ENCODE measurements at places on chromosomes 1 and 21.

- no peak for DNase-seq
Measured at GRCh38 chr1:212518188-212519054, 85.7 kb downstream of the NENF start.

DNA sequence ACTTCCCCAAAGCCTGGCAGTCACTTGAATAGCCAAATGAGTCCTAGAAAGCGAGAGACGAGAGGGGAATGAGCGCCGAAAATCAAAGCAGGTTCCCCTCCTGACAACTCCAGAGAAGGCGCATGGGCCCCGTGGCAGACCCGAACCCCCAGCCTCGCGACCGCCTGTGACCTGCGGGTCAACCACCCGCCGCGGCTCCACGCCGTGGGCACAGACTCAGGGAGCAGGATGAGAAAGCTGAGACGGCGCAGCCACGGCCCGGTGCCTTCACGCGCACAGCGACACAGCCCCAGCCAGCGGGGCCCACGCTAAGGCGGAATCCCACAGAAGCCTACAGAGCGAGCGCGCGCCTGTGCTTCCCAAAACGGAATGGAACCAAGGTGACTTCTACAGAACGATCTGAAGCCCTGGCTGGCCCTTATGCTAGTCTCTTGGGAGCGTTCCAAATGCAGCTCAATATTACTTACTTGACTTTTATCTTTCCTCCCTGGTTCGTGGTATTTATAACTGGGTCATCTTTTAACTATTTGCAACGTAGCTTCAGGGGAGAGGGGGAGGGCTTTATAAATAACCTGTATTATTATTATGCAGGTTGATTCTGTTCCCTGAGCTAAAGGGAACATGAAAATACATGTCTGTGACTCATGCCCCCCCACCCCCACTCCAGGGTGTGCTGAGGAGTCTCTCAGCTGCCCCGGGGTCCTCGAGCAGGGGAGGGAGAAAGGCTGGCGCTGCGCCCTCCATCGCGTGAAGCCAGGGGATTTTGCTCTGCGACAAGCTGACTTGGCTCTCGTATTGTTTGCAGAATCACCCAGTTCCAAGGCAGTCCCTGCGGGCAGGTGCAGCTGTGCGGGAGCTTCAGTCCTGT, 1.7 kb downstream of the TSPEAR start:
- peak; percentile 40 for DNase-seq

DNA sequence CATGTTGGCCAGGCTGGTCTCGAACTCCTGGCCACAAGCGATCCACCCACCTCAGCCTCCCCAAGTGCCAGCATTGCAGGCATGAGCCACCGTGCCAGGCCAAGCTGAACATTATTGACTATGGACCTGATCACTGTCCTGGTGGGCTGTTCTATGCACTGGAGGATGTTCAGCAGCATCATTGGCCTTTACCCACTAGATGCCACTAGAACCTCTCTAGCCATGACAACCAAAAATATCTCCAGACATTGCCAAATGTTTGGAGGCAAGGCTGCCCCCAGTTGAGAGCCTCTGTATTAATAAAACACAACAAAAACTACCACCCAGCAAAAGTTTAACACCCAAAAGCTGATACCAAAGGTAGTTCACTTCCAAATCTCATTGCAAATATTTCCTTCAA, 110.8 kb upstream of the SOD1 start:
- DNase-seq: no peak

- no peak for DNase-seq
Measured at GRCh38 chr1:16087733-16088132, 14.3 kb upstream of the FAM131C start.

DNA sequence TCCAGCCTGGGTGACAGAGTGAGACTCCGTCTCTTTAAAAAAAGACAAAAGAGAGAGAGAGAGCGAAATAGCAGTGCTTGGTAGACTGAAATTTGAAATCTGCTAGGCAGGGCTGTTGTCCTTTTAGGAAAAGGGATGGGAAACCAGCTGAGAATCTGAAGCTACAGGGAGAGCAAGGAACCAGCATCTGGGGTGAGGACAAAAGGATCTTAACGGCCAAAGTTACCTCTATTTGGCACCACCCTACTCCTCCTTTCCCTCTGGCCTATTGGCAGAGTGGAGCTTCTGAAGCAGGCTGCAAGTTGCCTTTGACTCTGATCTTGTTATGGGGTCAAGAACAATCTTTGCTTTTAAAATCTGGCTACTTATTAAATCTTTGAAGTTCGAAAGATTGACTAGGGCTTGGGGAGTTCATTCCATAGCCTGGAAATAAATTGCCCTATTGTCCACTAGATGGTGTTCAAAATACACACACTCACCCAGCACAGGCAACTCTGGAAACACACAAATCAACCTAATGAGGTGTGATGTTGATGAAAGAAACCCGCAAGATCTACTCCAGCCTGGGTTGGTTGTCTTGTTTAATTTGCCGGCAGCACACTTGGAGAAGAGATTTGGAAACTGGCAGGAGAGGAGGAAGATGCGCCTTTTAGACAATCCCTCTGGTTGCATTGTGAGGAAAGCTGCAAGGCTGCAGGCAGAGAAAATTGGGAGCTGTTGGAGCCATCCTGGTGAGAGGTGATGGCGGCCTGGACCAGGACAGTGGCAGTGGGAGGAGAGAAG, 16.5 kb upstream of the PARP1 start:
- no peak for DNase-seq

DNA sequence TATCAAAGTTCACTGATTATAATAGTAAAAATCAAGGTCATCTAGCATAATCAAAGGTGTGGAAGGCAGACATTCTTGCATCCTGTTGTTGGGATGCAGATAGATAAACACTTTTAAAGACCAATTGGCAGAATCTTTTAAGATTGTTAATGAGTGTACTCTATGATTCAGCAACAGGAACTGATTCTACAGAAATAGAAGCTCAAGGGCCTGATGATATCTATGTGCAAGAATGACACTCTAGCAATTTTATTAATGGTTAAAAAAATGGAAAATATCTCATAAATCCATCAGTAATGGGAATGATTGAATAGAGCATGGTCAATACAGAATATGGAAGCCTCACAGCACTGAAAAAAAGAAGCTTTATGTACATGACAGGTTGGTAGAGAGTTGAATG, 2.2 kb upstream of the ATP1A4 start:
- no peak for DNase-seq

- DNase-seq: no peak
Measured at GRCh38 chr1:10962483-10962882, 50.0 kb upstream of the TARDBP start.

- no peak for DNase-seq
Measured at GRCh38 chr1:22171951-22172715, 29.2 kb upstream of the WNT4 start.

- no peak for DNase-seq
Measured at GRCh38 chr1:114764689-114765088, 6.9 kb upstream of the CSDE1 start.

DNA sequence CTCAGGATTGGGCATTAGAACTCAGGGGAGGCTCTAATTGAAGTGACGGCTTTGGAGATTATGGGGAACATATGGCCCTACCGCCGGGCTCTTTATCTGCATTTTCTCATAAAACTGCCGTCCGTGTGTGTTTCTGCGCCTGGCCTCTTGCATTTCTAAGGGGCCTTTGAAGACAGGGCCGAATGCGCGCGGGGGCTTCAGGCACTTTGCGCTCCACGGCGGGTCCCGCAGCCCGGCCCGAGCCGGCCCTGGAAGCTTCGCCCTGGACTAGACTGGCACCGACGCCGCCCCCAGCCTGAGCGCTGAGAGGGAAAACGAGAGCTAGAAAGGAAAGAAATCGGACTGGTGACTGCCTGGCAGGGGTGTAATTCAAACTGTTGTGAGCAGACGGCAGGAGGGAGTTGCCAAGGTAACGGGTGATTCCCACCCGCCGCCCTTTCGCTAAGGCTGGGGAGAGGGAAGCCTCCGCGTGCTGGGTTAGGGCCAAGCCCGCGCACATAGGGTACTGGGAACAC, 120.7 kb downstream of the LMX1A start:
- no peak for DNase-seq

DNA sequence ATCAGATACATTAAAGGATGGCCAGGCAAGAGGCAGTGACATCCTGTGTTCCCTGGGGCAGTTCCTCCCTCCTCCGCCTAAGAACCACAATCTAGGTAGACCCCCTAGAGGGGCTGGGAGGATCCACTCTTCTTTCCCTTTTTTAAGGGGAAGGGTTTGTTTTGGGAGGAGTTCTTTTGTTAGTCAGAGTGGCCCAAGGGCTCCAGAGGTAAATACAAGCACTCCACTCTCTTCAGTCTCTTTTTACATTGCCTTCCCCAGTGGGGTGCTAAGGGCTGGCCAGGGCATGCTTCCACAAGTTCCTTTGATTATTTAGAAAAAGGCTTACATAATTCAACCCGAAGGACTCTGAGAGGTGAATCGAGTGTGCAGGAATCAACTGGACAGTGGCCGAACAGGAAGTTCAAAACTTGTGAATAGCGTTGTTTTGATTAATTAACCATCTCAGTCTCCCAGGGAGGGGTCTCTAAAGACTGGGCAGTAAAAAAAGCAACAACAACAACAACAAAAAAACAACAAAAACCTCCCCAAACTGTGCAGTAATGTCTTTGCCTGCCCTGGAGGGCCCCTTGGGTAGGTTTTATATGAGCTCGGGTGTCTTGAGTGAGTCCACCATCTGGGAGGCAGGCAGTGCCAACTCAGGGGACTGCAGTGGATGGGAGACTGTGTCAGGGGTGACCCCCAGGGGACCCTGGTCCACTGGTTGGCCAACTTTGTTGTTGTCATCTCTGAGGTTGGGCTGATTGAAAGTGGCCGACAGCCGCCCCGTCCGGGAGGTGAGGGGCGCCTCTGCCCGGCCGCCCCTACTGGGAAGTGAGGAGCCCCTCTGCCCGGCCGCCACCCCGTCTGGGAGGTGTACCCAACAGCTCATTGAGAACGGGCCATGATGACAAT, 33.2 kb upstream of the ENO1 start:
- no peak for DNase-seq

- no peak for DNase-seq
Measured at GRCh38 chr1:38269923-38270848, 223.6 kb upstream of the POU3F1 start.

DNA sequence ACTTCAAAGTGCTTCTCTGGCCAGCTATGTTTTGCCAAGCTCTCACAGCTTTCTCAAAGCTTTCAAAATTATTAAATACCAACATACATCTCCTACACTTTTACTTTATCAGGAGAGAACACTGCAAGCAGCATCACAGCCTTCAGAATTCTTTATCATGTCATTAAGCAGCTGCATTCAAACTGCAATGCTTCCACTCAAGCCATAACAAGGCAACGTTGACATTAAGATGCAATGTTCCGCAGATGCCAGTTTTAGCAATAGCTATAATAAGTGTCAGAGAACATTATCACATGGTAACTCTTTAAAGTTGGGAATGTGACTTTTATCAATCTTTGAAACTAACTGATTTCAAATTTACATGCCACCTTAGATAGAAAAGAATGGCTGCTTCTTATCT, 91.9 kb downstream of the LRRC53 start:
- DNase-seq: no peak

DNA sequence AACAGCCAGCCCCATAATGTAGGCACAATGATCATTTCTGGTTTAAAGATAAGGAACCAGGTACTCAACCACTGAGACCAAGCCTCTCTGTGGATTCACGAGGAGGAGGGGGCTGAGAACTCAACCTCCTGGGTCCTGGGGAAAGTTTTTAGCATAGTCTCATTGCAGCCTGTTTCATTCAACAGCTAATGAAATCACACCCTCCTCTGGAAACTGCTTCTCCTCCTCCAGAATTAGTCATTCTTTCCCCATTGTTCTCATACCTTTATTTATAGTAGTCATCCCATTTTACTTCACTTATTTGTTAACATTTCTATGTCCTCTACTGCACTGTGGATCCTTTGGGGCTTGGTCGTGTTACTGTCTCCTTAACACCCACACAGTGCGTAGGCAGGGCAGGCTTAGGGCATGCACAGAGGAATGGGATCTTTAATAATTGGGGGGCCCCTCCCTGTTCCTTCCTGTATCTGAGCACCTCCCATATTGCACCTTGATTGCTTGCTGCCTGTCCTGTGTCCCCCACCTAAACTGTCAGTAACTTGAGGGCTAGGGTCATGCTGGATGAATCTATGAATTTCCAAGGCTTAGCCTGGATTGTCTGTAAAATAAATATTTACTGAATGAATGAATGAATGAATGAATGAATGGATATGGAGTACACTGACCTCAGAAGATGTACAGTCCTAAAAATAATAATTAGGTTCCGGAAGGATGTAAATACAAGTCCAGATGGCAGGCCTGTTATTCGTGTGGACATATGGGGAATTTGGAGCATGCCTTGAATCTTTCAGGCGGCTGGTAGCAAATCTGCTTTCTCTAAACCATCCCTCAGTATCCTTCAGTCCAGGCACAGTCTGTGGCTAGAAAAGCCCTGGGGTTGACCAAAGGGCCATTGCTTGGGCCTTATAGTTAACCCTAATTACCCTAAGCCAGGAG, 153.8 kb upstream of the HMGB4 start:
- no peak for DNase-seq

DNA sequence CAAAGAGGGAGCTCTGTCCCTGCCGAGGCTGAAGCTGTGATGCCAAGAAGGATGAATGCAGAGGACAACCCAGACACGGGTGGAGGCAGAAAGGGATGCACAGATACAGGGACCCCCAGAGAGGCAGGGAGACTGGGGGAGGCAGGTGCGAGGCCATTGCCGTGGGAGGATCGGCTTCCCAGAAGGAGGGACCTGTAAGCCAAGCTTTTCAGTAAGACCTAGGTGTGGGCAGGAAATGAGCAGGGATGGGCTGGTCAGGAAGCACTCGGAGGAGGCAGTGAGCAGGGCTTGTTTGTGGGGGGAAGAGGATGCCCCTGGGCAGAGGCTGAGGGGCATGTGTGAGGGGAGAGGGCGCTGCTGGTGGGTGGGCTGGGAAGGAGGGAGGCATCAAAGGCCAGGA, 67.7 kb upstream of the WNT4 start:
- DNase-seq: no peak
